A549 treated with RU486 at 1 μM for 4 hours (cell line): ENCODE measurements at places on chromosomes 6 and 20. TPM values are rescaled to one million over a fixed set of nuclear protein-coding genes. Genes with fewer than 3 reads are reported as not detected.

Gene DEFB132
- not detected in 5 replicates for total RNA-seq

Gene GSTA3
- not detected in 5 replicates for total RNA-seq

Gene FNDC1
- total RNA-seq = 0.05 to 0.23 TPM (median 0.09 TPM) in 5 replicates

Gene MEP1A
- not detected in 5 replicates for total RNA-seq

Gene HAO1
- not detected in 5 replicates for total RNA-seq

Gene TINAG
- not detected in 5 replicates for total RNA-seq

Gene SLC17A9
- total RNA-seq = 0.02 to 0.43 TPM (median 0.25 TPM) in 3 of 5 replicates, not detected in the others

Gene MYCT1
- total RNA-seq = 0.03 to 0.13 TPM (median 0.09 TPM) in 4 of 5 replicates, not detected in the other

Gene HCRTR2
- total RNA-seq = not detected in 5 replicates

Gene GSS
- 51.3 to 63.7 TPM (median 56.5 TPM) in 5 replicates for total RNA-seq

Gene BPIFB4
- not detected in 5 replicates for total RNA-seq
